Cerebellar nuclear complex (tissue), 1 donor: ENCODE measurements at places on chromosomes 7 and 10.

GRCh38 chr7:40525764-40526163, 391.0 kb downstream of the SUGCT start:
- DNase-seq, result no peak

DNA sequence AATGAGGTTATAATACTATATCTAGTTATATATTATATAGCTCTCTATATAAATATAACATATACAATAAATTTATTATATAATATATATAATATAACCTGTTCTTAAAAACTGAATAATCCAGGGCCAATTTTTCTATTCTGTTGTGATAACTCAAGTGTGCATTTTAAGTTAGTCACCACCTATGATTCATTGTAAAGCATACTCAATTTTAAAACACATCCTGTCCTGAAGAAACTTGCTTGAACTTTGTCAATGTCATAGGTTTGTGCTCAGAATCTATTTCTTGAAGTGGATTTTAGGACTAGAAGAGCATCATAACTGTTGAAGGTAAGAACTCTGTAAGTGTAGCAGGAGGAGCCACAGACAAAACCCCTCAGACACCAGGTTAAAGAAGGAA, 1209.8 kb downstream of the REEP3 start:
- no peak for DNase-seq

- DNase-seq, result no peak
These were observed 13.9 kb downstream of the ORAI2 start for GRCh38 chr7:102447311-102447710.

GRCh38 chr7:118057404-118057803, 126.6 kb upstream of the LSM8 start:
- DNase-seq, result no peak

DNA sequence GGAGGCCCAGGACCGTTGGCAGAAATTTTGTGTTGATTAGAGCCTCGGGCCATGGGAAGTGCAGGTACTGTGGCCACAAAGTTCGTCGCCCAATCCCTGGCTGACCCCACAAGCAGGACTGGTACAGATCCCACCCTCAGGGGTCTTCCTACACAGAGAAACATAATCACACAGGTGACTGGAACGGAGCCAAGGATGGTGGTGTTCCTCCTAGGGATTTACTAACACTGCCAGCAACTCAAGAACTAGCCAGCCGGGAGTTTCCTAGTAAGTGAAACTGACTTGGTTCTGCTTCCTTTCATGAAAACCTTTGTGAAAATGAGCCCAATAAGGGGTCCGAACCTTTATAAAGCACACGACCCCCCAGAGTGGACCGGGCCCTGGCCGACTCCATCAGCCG, 5.7 kb downstream of the CUX1 start:
- DNase-seq, result no peak

DNA sequence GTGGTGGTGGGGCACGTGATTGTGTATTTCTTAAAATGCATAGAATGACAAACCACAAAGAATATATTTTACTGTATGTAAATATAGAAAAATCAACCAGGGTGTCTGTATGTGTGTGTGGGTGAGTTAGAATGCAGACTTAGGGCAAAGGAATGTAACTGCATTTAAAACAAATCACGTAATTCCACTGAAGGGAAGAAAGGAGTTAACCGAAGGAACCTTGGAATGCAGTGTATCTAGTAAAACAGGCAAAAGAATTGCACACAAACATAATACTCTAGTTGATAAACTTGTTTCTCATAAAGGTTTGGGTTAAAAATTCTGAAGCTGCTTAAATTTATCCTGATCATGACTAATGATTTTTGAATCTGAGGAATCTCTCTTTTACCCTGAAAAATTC, 134.9 kb downstream of the ADRA2A start:
- DNase-seq, result no peak

DNA sequence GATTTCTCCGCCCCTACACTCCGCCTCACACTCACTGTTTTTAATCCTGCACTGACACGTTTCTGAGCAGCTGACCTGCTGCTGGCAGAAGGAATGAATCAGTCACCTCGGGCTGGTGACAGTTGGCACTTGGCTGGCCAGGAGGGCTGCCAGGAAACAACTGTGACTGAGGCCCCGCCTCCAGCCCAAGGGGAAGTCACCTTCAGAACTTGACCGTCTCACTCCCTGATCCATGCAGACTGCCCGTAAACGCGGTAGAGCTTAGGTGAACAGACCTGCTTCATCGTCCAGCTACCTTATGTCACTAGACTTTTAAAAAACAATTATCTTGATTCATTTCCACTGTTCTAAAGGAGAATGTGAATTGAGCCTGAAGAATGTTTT, 107.5 kb downstream of the DOCK1 start:
- DNase-seq, result no peak

GRCh38 chr10:110540031-110540430, 27.5 kb upstream of the SMC3 start:
- no peak for DNase-seq

- no peak for DNase-seq
These were observed 130.3 kb upstream of the POT1 start for GRCh38 chr7:125059861-125060456.

- no peak for DNase-seq
These were observed 322.7 kb downstream of the LHFPL3 start for GRCh38 chr7:104650991-104651640.

GRCh38 chr7:156642306-156643045, 1.9 kb downstream of the RNF32 start:
- DNase-seq, result no peak

- DNase-seq, result no peak
These were observed 519 bp downstream of the ITGB8 start for GRCh38 chr7:20330928-20331909.

GRCh38 chr10:96588616-96589419, 2.0 kb upstream of the TM9SF3 start:
- DNase-seq, result no peak

GRCh38 chr7:81280531-81280930, 361.7 kb upstream of the SEMA3C start:
- no peak for DNase-seq

GRCh38 chr10:49550563-49550962, 11.6 kb upstream of the ERCC6 start:
- DNase-seq, result no peak

DNA sequence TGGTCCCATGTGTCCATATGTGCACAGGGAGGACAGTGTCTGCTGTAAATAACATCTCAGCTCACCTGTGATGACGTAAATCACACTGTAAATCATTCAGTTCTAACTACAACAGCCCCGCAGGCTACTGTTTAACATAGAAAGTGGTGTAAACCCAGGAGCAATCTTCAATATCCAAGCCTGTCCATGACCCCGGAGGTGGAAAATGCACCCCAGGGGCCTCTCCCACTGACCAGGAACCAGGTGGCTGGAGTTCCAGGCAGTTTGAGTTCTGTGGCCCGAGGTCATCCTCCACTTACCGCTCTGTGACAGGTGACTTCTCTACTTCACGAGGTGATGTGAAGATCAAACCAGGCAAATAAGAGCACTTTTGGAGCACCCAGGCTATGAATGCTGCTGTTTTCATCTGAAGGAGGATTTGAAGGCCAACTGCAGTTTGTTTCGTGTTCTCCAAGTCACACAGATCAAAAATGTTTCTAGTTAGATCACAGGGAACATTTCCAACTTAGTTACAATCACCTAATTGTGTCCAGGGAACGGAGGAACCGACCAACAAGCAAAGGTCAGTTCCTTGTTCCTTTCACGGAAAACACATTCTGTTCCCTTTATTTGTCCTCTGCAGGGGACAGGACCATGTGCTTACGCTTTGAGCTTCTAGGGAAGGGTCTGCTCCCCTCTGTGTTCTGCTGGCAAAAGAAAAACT, 131.8 kb downstream of the WDR37 start:
- no peak for DNase-seq

DNA sequence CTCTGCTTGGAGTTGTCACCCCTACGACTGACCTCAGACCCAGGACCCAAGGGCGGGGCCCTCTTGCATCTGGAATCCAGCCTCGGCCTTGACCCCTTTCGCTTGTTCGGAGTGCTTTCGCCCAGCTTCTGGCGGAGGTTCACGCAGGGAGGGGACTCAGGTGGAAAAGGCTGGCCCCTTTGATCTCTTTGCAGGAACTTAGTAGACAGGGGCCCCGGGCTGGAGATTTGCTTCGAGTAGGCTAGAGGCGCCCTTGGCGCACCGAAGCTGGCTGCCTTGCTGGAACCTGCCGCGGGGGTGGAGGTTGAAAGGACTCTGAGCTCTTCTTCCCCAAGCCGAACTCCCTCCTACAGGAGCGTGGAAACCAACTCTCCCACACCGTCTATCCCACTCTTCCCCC, 255.1 kb downstream of the OTUD1 start:
- no peak for DNase-seq

- DNase-seq, result no peak
These were observed 798 bp downstream of the ZNF425 start for GRCh38 chr7:149125189-149125862.

DNA sequence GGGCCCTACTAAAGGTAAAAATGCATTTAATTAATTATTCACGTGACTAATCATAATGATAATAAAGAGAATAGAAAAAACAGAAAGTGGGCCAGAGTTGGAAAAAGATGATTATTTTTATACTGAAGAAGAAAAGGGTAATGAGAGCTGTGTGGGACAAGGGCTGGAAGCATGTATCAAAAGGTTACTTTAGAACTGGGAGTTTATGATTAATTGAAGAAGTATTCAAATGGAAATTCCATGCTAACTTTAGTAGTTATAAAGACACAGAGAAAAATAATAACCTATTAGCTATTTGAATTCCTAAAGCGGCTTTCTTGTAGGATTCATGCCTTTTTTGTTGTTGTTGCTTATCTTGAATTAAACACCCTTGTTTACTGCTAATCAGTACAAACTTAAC, 49.9 kb downstream of the MKX start:
- no peak for DNase-seq

DNA sequence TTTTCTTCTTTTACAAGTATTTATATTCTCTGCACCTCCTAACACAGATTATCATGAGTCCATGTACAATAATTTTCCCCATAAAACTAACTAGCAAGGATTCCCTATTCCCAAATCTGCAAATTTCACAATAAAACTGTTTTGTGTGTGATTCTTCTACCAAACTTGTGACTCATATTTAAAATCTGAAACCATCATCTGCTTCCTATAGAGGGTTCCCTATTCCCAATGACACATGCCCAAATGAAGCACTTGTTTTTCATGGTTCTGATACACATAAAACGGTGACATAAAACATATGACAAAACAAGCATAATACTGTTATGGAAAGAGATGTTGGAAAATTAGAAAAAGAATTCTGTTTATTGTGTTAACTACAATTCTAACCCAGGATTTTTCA, 657.6 kb downstream of the PARD3 start:
- DNase-seq, result no peak

GRCh38 chr7:49848211-49848841, 74.9 kb downstream of the VWC2 start:
- no peak for DNase-seq

- no peak for DNase-seq
These were observed 1168.7 kb upstream of the CELF2 start for GRCh38 chr10:9848981-9849380.

DNA sequence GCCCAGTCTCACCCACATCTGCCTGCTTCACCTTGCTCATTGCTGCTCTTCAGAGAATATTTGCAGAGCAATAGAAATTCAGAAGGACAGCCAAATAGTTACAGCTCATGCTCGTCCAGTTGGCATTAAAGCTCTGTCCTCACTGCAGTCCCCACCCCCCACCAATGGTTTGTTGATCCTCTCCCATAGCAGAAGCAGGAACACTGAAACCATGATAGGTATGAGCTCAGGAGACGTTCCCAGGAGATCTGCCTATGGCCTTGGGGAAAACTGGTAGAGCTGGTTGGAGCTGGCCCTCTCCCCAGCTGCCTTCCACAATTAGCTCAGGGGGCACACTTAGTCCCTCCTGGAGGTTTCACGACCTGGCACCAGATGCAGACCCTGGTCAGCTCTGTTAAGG, 68.6 kb upstream of the KMT2C start:
- no peak for DNase-seq

- no peak for DNase-seq
These were observed 127.0 kb downstream of the SRPK2 start for GRCh38 chr7:105261689-105262088.

- no peak for DNase-seq
These were observed 489.1 kb upstream of the CELF2 start for GRCh38 chr10:10528563-10528910.

GRCh38 chr10:35675846-35676245, 33.8 kb upstream of the FZD8 start:
- DNase-seq, result no peak

- DNase-seq, result no peak
These were observed 30.9 kb downstream of the FAM20C start for GRCh38 chr7:223118-223800.

DNA sequence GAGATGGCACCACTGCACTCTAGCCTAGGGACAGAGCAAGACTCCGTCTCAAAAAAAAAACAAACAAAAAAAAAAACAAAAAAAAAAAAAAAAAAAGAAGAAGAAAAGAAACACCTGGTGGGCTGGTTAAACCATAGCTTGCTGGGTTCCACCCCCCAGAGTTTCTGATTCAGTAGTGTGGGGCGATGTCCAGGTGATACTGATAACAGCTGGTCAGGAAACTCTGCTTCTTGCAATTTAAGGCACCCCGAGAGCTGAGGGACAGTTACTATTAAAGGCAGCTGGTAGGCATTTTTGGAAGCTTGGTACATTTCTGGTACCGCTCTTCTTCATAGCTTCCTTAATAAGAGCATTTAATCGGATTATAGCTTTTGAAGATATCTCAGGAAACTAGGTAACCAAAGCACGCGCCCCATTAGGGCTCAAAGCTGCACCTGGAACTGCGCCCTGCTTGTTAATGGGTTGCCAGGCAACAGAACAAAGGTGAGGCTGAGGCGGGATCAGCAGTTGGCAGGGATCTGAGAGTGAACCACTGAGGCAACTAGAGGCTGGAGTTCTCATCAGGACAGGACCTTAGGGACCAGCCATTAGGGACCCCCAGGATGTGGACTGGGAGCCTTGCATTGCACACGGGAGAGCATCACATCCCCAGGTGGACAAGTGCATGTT, 6.5 kb upstream of the SDK1 start:
- DNase-seq, result no peak

DNA sequence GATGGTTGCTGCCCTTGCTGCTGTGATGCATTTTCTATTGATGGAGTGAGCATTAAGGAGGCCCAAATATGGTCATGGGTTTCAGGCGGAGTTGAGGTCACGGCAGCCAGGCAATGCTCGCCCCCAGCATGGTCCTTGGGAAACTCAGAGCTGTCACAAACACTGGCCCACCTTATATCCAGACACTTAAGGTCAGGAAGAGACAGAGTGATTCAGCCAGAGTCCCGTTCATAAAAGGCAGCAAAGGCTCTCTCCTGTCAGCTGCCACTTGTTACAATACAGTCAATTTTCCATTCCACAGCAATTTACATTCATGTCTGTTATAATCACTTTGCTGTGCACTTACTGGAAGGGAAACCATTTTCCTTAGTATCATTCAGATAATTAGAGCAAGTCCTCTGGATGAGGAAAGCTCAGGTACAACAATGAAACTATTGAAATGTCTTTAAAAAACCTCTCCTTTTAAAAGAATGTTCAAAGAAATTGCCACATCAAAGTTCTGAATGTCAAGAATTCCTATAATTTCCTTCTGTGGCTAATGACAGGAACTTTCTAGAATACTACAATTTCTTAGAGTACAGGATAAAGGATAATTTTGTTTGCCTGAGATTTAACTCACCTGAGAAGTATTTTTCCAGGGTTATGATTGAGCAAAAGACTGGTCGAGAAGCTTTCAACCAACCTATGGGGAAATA, 14.8 kb upstream of the ANKRD1 start:
- DNase-seq, result no peak
